Esophagus muscularis mucosa (tissue), 4 donors: ENCODE measurements at places on chromosomes 5 and 9. TPM values are rescaled to one million over a fixed set of nuclear protein-coding genes. Genes with fewer than 3 reads are reported as not detected.

DNA sequence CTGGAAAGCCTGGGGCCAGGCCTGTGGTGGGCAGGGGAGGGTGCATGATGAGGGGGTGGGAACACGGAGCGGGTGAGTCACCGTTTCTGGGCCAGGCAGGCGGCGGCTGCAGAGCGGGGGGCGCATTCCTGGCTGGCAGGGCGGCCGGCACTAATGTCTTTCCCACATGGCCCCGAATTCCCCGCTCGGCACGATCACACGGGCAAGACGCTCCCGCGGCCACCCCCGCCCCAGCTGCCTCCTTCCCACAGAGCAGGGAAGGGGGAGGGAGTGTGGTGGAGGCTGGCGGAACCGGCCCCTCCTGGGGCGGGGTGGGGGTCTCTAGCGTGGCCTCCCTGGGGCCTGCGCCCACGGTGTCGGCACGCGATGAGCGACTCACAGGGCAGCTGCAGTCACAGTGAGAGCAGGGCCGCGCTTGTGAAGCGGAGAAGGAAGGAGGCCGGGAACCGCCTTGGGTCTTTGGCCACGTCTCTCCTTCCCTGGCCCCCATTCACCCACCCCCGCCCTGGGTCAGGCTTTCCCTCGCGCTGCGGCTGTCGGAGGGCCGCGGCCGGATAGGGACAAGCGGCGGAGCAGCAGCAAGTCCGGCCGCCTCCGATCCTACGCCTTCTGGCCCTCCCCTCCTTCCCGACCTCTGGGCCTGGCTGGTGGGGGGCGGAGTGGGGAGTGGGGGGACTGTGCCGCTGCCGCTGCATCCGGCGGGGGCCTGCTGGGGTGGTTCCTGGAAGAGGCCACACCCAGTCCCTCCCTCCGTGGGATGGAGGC lies 48.9 kb downstream of the CXXC5 start:
- H3K27me3 ChIP-seq: no peaks in the 10 kb centered on the region
- H3K4me3 ChIP-seq: peak overlapping the region; percentile 60
- DNase-seq: peak; percentile 94
- H3K4me1 ChIP-seq: peaks cover 53% of the 10 kb centered on the region

PCDHGA6 gene
- 7.1 TPM for total RNA-seq

DNA sequence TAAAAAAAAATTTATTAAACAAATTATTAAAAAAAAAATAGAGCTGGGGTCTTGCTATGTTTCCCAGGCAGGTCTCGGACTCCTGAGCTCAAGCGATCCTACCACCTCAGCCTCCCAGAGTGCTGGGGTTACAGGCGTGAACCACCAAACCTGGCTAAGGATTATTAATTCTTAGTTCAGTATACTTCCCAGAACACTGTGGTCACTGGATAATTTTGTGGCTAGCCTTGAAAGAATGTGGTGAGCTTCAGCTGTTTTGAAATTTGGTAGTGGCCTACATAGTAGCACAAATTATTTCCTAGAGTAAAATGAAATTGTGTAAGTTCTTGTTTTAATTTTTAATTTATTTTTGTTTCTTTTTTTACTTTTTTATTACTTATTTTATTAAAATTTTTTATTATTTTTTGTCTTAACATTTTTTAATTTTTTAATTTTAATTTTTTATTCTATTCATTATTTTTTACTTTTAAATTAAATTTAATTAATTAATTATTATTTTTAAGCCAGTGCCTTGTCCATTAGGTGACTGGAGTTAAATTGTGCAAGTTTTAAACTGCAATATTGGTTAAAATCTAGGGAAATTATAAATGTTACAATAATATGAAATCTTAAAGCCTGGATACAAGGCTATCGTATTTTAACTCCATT lies 23.0 kb downstream of the ARRDC3 start:
- DNase-seq: peak; percentile 31
- H3K27me3 ChIP-seq: no peaks in the 10 kb centered on the region
- no peaks in the 10 kb centered on the region for H3K4me1 ChIP-seq
- H3K27ac ChIP-seq: no peak overlapping the region

- no peaks in the 10 kb centered on the region for H3K27me3 ChIP-seq
- no peak for DNase-seq
- peak overlapping the region; percentile 69 for H3K27ac ChIP-seq
- no peaks in the 10 kb centered on the region for H3K36me3 ChIP-seq
- peaks cover 53% of the 10 kb centered on the region for H3K4me1 ChIP-seq
- H3K4me3 ChIP-seq: no peak overlapping the region
Measured at GRCh38 chr5:158484150-158484549, 615.6 kb downstream of the EBF1 start.

DNA sequence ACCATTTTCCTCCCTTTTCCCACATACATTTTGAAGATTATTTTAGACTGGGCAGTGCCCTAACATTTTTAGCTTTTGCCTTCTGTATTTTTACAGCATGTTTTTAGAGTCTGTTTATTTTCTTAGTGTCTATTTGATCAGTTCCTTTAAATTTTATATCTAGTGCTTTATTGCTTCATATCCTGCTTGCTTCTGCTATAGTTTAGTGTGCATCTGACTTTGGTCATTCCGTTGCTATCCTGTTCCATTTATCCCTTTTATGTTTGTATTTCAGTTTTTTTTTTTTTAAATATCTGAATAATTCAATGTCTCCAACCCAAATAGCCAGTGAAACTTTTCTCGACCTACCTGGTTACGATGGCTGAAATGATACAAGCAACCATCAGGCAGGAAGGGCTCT lies 203.8 kb downstream of the ARHGAP26 start:
- H3K27ac ChIP-seq: no peak overlapping the region
- H3K4me1 ChIP-seq: peaks cover 11% of the 10 kb centered on the region
- H3K4me3 ChIP-seq: no peak overlapping the region
- no peaks in the 10 kb centered on the region for H3K36me3 ChIP-seq
- no peaks in the 10 kb centered on the region for H3K27me3 ChIP-seq

CTSV gene
- not detected for total RNA-seq
